Activated naive CD4-positive, alpha-beta T cell treated with anti-CD3 and anti-CD28 coated beads, Interleukin-2, amount 10 ng/mL, durations not matched to agents 7 days and 5 days (primary cell): ENCODE measurements at places on chromosomes 2 and 18.

- H3K27me3 ChIP-seq = no peaks in the 10 kb centered on the region
- no peak overlapping the region for H3K4me3 ChIP-seq
- H3K36me3 ChIP-seq = no peaks in the 10 kb centered on the region
- no peaks in the 10 kb centered on the region for H3K4me1 ChIP-seq
Observed at GRCh38 chr18:13993730-13994129, 78.4 kb upstream of the MC2R start.

GRCh38 chr18:29174891-29175290, 998.0 kb upstream of the CDH2 start:
- H3K4me3 ChIP-seq = no peak overlapping the region
- no peaks in the 10 kb centered on the region for H3K36me3 ChIP-seq
- H3K27me3 ChIP-seq = no peaks in the 10 kb centered on the region
- DNase-seq = no peak
- no peak overlapping the region for H3K27ac ChIP-seq

DNA sequence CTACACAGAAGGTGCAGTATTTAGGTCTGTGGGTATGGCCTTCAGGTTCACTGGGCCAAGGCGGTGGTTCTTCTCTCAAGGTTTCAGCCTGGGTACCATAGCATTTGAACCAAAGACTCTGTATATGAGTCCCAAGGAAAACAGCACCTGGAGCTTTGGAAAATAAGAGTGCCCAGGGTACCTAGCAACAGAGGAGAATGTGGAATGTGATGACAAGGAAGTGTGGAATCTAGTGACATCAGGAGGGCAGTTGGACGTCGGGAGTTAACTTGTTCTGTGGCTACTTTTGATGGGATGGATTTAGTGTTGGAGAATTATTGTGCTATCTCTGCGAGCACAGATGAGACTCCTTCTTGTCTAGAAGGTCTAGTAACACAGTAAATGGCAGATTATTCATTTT, 201.2 kb downstream of the NOL4 start:
- no peak overlapping the region for H3K27ac ChIP-seq
- H3K4me1 ChIP-seq = no peaks in the 10 kb centered on the region
- H3K36me3 ChIP-seq = no peaks in the 10 kb centered on the region

DNA sequence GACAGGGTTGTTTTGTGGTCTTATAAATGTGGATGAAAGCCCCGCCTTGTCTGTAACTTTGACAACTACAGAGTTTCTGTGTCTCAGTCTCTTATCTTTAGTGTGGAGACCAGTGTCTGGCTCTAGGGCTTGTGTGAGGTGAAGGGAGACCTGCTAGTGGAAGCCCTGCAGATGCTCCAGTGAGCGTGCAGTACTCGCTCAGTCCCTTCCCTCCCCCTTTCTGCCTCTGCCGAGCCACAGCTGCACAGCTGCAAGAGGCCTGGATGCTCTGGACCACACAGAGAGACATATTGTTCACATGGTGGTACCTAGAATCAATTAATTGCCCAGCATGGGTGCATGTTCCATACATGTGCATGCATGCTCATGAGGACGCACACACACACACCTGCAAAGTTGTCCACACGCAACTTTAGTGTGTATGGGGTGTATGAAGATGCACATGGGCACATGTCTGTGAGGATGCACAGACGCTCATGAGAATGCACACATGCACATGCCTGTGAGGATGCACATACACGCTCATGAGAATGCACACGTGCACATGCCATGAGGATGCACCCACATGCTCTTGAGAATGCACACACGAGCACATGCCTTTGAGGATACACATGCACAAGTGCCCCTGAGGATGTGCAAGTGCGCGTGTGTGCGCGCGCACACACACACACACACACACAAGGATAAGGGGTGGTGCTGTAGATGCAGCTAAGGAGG, 282.1 kb upstream of the HS6ST1 start:
- H3K27me3 ChIP-seq = no peaks in the 10 kb centered on the region
- H3K27ac ChIP-seq = no peak overlapping the region
- DNase-seq = peak; percentile 6
- no peaks in the 10 kb centered on the region for H3K4me1 ChIP-seq
- no peak overlapping the region for H3K4me3 ChIP-seq
- H3K36me3 ChIP-seq = no peaks in the 10 kb centered on the region

DNA sequence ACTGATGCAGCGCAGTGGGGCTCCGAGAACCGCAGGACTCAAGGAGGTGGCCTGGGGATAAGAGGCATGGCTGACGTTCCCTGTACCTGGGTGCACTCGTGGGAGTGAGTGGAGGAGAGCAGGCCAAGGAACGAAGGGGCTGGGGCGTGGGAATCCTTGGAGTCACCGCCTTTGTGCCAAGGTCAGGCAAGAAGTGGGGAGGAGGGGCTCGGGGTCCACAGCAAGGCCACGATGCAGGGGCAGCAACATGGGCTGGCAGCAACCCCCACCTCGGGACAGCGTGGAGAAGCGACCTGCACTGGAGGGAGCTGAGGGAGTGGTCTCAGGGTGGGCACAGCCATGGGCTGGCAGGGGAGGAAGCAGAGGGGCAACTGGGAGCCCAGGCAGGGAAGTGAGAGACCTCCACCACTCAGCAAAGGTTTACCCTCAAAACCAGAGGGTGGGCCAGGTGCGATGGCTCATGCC, 18.6 kb downstream of the ARID5A start:
- peaks cover 13% of the 10 kb centered on the region for H3K27me3 ChIP-seq
- no peak overlapping the region for H3K4me3 ChIP-seq
- H3K4me1 ChIP-seq = peaks cover 26% of the 10 kb centered on the region
- peaks cover 15% of the 10 kb centered on the region for H3K36me3 ChIP-seq

DNA sequence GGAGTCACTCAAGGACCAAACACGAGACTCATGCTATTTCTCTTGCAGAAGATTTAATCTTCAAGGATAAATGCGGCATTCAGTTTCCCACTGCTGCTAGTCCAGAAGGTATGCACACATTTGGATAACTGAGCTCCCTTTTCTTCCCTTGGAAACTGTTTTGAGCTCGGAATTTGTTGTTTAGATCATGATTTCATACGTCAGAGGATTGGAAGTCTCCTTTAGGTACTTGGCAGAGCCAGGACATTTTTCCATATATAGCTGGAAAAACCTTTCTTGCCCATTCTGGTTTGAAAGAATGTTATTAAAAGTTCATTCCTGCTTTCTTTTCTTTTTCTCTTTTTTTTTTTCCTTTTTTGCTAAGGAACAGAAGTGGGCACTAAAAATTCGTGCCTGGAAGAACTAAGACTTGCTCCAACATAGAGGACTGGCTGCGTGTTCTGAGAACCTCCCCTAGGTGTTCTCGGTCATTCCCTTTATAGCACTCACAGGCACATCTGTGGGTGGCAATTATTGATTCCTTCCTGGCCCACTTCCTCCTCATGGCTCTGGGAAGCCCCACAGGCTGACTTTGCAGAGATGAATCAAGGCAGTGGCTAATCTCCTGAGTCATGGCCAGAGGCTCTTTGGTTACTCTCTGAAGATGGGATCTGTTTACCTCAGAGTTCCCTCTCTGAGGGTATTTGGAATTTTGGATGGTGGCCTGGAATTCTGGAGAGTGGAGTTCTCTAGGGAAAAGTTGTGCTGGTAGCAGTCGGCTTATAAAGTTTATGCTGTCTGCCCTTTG, 104.8 kb downstream of the PLCL1 start:
- peaks cover 6% of the 10 kb centered on the region for H3K36me3 ChIP-seq
- no peak overlapping the region for H3K4me3 ChIP-seq
- no peak for DNase-seq
- H3K4me1 ChIP-seq = peaks cover 9% of the 10 kb centered on the region
- H3K27ac ChIP-seq = no peak overlapping the region

GRCh38 chr2:207157162-207157481, 8.6 kb downstream of the KLF7 start:
- H3K27me3 ChIP-seq = no peaks in the 10 kb centered on the region
- no peak for DNase-seq
- no peak overlapping the region for H3K27ac ChIP-seq
- peaks cover 96% of the 10 kb centered on the region for H3K4me1 ChIP-seq

- no peaks in the 10 kb centered on the region for H3K4me1 ChIP-seq
- DNase-seq = no peak
- no peaks in the 10 kb centered on the region for H3K36me3 ChIP-seq
Observed at GRCh38 chr2:166335284-166335683, 40.5 kb downstream of the SCN9A start.

- DNase-seq = no peak
- H3K4me3 ChIP-seq = no peak overlapping the region
- H3K27me3 ChIP-seq = peaks cover 12% of the 10 kb centered on the region
- no peaks in the 10 kb centered on the region for H3K36me3 ChIP-seq
- no peaks in the 10 kb centered on the region for H3K4me1 ChIP-seq
- no peak overlapping the region for H3K27ac ChIP-seq
Observed at GRCh38 chr2:1625281-1626001, 118.9 kb downstream of the PXDN start.

- H3K27me3 ChIP-seq = no peaks in the 10 kb centered on the region
- H3K36me3 ChIP-seq = no peaks in the 10 kb centered on the region
- no peaks in the 10 kb centered on the region for H3K4me1 ChIP-seq
- no peak overlapping the region for H3K4me3 ChIP-seq
- DNase-seq = no peak
Observed at GRCh38 chr18:53458268-53458667, 766.2 kb downstream of the MBD2 start.

GRCh38 chr18:58213440-58213839, 169.4 kb downstream of the NEDD4L start:
- H3K4me3 ChIP-seq = no peak overlapping the region
- no peaks in the 10 kb centered on the region for H3K36me3 ChIP-seq
- peaks cover 14% of the 10 kb centered on the region for H3K27me3 ChIP-seq
- peaks cover 16% of the 10 kb centered on the region for H3K4me1 ChIP-seq
- DNase-seq = no peak
